ENCODE measurements at places on chromosomes 16 and 17. TPM values are rescaled to one million over a fixed set of nuclear protein-coding genes. Genes with fewer than 3 reads are reported as not detected.
A peak's percentile ranks its signal among the peaks of the same experiment; 100 is the strongest.

Gene GRB7
- 3.0 TPM for polyA plus RNA-seq

Gene CFAP52
- not detected for polyA plus RNA-seq

Gene ZNRF1
- polyA plus RNA-seq: 23.9 TPM

Gene DNAH9
- polyA plus RNA-seq: not detected

Gene SLC6A2
- polyA plus RNA-seq: not detected

Gene CCL2
- 0.61 TPM for polyA plus RNA-seq

Gene CDH5
- not detected for polyA plus RNA-seq

GRCh38 chr16:26195225-26195624 lies 503.5 kb downstream of the HS3ST4 start:
- no peaks in the 10 kb centered on the region for H3K27me3 ChIP-seq
- H3K4me1 ChIP-seq: no peaks in the 10 kb centered on the region
- no peak overlapping the region for H3K27ac ChIP-seq
- H3K4me3 ChIP-seq: no peak overlapping the region
- no peak for DNase-seq

DNA sequence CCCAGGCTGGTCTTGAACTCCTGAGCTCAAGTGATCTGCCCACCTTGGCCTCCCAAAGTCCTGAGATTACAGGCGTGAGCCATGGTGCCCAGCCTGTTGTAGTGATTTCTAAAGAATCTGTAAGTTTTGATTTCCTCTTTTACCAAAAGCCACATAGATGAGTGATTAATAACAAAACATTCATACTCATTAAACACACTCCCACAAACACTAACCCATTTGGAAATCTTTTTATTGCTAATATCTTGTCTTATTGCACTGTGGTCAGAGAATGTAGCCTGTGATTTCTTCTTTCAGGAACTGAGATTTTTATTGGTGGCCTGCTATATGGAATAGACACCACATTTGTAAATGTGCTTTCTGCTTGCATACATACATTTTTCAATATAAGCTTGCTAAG lies 31.6 kb downstream of the MYH10 start:
- DNase-seq: no peak
- H3K36me3 ChIP-seq: peaks cover 29% of the 10 kb centered on the region
- H3K27ac ChIP-seq: no peak overlapping the region

- H3K4me1 ChIP-seq: peaks cover 14% of the 10 kb centered on the region
- no peak overlapping the region for H3K4me3 ChIP-seq
- H3K27ac ChIP-seq: no peak overlapping the region
- H3K27me3 ChIP-seq: no peaks in the 10 kb centered on the region
- no peak for DNase-seq
- peaks cover 10% of the 10 kb centered on the region for H3K36me3 ChIP-seq
These were observed 6.4 kb downstream of the CASKIN2 start for GRCh38 chr17:75508931-75509361.

- H3K4me1 ChIP-seq: peaks cover 20% of the 10 kb centered on the region
- no peak overlapping the region for H3K4me3 ChIP-seq
- no peak for DNase-seq
- no peaks in the 10 kb centered on the region for H3K27me3 ChIP-seq
These were observed 1.6 kb upstream of the XPO6 start for GRCh38 chr16:28213396-28213795.

DNA sequence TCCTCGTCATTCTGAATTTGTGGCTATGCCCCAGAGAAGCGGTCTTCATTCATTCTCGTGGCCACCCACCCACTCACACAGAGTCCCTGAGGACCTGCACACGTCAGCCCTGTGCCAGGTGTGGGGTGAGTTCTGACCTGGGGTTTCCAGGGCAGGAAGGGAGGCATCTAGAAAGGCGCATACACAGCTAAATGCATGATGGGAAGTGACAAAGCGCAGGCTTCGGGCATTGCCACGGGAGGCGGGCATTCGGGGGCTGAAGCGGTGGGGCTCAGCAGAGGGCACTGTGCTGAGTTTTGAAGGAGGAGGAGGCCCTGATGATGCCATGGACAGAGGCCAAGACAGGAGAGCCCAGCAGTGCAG lies 10.9 kb downstream of the UBALD2 start:
- H3K27ac ChIP-seq: no peak overlapping the region
- no peaks in the 10 kb centered on the region for H3K27me3 ChIP-seq
- H3K36me3 ChIP-seq: peaks cover 8% of the 10 kb centered on the region
- DNase-seq: no peak
- peaks cover 12% of the 10 kb centered on the region for H3K4me1 ChIP-seq

- no peak overlapping the region for H3K27ac ChIP-seq
- H3K4me1 ChIP-seq: no peaks in the 10 kb centered on the region
- no peaks in the 10 kb centered on the region for H3K27me3 ChIP-seq
- DNase-seq: no peak
- no peak overlapping the region for H3K4me3 ChIP-seq
- H3K36me3 ChIP-seq: peaks cover 53% of the 10 kb centered on the region
These were observed 55.5 kb downstream of the ANKFY1 start for GRCh38 chr17:4208238-4208637.

DNA sequence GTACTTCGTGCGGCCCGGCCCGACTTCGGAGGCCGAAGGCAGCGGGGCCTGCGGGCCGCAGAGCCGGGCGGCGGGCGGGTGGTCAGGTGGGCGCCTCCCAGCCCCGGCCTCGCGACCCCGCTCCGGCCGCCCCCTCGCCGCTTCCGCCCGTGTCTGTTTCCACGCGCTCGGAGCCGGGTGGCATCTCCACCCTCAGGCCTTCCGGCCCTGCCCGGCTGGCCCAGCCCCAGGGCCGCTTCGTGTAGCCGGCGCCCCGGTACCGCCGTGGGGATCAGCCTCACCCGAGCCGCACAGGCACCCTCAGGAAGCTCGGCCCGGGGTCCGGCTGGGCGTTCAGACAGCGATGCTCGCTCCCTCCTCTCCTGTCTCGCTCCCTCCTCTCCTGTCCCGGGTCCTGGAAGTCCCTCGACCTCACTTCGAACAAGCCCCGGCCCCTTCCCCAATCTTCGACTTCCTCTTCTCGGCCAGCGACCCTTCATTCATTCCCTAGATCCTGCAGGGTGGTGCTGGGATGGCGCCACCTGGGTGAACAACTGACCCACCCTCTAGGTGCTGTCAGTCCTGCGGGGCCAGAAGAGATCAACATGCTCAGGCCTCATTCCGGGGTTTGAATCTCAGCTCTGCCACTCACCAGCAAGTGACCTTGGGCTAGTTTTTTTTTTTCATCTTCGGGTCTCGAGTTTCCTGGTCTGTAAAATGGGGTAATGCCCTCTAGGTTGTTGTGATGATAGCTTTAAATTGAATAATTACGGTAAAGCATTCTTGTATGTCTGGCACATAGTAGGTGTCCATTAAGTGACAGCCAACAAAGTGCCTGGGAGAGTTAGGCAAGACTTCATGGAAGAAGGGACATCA lies 610 bp downstream of the VPS4A start:
- H3K4me3 ChIP-seq: peak overlapping the region; percentile 98
- H3K4me1 ChIP-seq: peaks cover 5% of the 10 kb centered on the region

DNA sequence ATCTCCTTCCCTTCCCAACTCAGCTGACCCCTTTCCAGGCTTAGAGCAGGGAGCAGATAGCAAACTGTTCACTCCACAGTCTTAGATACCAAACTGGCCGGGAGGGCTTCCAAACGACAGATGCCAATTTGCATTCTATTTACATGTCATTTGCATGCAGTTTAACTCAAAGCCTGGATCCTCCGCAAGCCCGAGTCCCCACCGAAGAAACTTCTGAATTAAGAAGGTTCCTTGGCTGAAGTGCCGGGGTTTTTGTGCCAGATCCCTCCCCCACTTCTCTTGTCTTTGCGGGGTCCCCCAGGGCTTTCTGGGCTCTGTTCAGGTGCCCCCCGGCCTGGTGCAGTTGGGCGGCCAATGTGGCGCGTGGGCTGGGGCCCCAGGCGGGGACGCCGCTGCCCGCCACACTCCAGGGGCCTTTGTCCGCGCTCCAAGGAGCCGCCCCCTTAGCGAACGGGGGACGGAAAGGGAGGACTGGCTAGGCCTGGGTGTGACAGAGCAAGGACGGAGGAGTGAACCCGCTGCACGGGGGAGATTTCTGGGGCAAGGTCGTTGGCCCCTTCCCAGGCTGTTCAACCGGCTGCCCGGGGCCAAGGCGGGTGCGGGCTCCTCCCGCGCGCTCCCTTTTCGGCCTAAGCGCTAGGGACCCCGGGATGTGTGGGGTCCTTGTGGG lies 1.2 kb downstream of the GPRC5B start:
- peaks cover 30% of the 10 kb centered on the region for H3K27me3 ChIP-seq
- H3K4me1 ChIP-seq: peaks cover 3% of the 10 kb centered on the region
- DNase-seq: peak; percentile 51
- H3K27ac ChIP-seq: no peak overlapping the region

GRCh38 chr16:48958681-48959080 lies 323.0 kb downstream of the CBLN1 start:
- H3K36me3 ChIP-seq: no peaks in the 10 kb centered on the region
- DNase-seq: no peak
- H3K4me3 ChIP-seq: no peak overlapping the region
- no peaks in the 10 kb centered on the region for H3K4me1 ChIP-seq
- H3K27me3 ChIP-seq: no peaks in the 10 kb centered on the region

DNA sequence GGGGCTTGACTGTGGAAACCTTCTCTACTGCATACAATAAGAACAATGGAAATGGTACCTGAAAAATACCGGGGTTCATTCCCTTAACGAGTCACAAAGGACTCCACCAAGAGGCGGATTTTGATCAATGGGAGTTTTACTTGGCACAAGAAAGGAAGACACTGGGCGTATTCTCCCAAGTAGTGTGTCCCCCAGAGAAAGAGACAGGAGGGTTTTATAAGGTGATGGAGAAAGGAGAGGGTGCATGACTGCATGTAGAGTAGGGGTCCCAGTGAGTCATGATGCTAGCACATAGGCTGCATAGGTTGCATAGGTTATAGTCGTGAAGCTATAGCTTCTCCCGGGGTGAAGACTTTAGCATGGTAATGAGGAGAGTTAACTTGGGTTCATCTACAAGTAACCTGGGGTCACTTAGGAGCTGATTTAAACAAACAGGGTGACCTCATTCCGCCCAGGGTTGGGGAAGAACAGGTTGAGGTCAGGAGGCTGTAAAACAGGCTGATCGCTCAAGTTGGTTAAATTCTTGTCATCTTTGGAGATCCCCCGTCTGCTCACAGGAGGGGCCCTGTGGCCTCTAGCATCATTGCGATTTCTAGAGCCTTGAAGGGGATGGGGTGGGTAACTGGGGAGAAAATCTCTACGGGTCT lies 1.5 kb downstream of the MPV17L start:
- no peaks in the 10 kb centered on the region for H3K4me1 ChIP-seq
- DNase-seq: no peak
- H3K27me3 ChIP-seq: peaks cover 5% of the 10 kb centered on the region
